Dorsolateral prefrontal cortex (tissue), 122 donors: ENCODE measurements at places on chromosomes 5 and 9.

- no peak for DNase-seq
Measured at GRCh38 chr5:59067956-59068656, 485.2 kb downstream of the RAB3C start.

- DNase-seq: no peak
Measured at GRCh38 chr5:178249191-178249989, 16.8 kb upstream of the PHYKPL start.

GRCh38 chr5:41960481-41960880 is 35.4 kb downstream of the FBXO4 start:
- DNase-seq: no peak

DNA sequence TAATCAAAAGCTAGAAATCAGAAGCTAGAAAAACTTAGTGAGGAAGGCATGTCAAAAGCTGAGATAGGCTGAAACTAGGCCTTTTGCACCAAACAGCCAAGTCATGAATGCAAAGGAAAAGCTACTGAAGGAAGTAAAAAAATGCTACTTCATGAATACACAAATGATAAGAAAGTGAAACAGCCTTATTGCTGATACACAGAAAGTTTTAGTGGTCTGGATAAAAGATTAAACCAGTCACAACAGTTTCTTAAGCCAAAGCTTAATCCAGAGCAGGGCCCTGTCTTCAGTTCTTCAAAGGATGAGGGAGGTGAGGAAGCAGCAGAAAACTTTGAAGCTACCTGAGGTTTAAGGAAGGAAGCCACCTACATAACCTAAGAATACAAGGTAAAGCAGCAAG is 102.5 kb upstream of the SH3GL2 start:
- no peak for DNase-seq

DNA sequence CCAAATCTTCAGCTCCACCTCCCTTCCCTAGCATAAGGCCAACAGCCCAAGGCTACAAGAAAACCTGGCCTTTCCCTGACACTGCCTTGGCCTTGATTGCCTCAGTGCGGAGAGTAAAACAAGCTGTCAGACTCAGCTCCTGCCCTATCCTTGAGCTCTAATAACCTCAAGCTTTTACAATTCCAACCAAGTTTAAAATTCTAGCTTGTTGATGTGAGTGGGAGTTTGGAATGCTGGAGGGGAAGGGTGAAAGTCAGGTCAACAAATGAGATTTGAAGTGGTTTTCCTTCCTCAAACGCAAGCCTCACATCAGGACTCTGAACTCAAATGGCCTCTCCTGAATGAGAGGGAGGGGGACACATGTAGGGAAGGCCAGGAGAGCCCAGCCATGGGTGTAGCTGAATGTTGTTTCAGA is 197.0 kb upstream of the VLDLR start:
- no peak for DNase-seq

- DNase-seq: no peak
Measured at GRCh38 chr5:120533581-120533980, 69.5 kb downstream of the PRR16 start.

- no peak for DNase-seq
Measured at GRCh38 chr9:128771094-128771721, 519 bp downstream of the ZER1 start.

GRCh38 chr9:26773056-26773455 is 119.5 kb downstream of the CAAP1 start:
- DNase-seq: no peak

GRCh38 chr9:108836319-108836718 is 19.5 kb downstream of the ACTL7B start:
- DNase-seq: no peak

GRCh38 chr9:91120200-91120599 is 241.5 kb downstream of the AUH start:
- DNase-seq: no peak

GRCh38 chr9:123669346-123669745 is 260.6 kb downstream of the DENND1A start:
- no peak for DNase-seq

DNA sequence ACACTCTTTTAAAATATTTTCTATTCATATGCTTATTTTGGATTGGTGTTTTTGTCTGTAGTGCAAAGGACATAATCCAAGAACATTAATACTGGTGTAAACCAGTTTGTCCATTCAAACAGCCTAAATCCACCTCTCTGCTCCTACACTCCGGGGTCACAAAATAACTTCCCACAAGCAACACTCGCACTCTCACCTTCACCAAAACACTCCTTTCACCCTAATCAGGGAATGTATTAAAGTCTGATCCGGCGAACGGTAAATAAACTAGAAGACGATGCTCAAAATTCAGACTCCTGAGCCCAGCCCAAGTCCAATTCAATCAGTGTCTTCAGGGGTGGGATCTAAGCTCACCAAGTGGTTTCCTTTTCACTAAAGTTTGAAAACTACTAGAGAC is 649 bp downstream of the AP3B1 start:
- DNase-seq: no peak

DNA sequence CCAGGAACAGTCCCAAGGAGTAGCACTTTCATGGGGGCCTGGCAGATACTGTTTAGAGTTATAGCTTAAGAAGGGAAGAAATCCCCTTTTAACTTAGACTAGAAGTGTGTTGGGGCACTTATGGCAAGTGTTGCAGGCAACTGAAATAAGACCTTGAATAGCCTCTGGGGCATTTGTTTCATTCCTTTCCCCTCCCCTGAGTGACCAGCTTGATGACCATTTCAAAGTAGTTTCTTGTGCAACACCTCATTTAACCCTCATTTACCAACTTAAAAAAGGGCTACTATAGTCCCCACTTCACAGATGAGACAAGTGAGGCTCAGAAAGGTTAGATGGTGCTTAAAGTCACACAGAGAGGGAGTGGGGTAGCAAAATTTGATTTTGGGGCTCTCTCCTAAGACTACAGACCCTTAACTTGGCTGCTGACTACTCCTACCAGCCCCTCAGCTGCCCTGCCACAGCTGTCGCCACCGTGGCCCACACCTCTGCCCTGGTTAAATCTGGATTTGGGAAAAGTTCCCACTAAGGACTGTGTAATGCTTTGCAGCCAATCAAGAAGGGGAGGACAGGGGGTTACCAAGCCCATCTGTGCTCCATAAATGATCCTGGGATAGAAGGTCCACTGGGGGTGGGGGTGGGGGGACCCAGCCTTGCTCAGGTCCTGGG is 5.5 kb downstream of the PDLIM4 start:
- no peak for DNase-seq

GRCh38 chr5:179355976-179356974 is 11.0 kb upstream of the ADAMTS2 start:
- DNase-seq: no peak

GRCh38 chr9:131429121-131430012 is 35.5 kb downstream of the PRRC2B start:
- DNase-seq: no peak

DNA sequence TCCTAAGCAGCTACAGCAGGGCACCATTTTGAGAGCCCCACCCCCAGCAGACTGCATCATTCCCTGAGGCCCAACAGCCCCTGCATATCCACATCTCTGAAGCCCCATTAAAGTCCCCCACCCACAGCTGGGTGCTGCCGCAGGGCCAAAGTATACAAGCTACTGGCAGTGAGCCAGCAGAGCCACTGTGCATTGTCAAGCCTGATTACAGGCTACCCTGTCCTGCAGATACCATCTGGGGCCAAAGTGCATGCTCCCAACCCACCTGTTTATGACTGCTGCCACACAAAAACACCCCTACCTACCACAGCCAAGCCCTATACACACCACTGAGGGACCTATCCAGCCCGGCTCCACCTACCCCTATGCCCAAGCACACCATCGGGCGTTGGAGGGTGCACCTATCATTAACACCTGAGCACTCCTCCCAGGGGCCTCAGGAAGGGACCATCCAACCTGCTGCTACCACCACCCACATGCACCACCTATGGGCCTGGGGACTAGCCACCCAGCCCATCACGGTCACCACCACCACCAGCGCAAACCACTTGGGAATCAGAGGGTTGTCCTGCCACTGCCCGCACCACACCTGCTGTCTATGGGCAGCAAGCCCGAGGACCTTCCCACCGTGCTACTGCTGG is 105.0 kb downstream of the PLPP1 start:
- no peak for DNase-seq

- DNase-seq: no peak
Measured at GRCh38 chr5:125059255-125060002, 313.0 kb upstream of the ZNF608 start.

- no peak for DNase-seq
Measured at GRCh38 chr9:104915753-104916152, 12.2 kb downstream of the ABCA1 start.

DNA sequence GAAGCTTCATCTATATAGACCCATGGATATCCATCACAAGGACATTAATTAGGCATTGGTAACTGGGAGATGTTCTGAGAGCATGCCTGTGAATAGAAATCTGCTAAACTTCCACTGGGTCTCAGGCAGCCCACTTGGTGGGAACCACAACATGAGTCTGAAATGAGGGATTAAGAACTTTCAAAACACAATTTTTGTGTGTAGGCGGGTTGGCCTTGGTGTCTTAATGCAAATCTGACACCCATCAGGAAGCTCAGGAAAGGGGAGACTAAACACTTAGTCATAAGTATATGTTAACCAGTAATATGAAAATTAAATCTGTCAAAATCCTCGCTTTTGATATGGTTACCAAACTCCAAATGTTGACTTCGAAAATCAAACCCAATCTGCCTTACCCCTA is 113.2 kb downstream of the FANCC start:
- no peak for DNase-seq

DNA sequence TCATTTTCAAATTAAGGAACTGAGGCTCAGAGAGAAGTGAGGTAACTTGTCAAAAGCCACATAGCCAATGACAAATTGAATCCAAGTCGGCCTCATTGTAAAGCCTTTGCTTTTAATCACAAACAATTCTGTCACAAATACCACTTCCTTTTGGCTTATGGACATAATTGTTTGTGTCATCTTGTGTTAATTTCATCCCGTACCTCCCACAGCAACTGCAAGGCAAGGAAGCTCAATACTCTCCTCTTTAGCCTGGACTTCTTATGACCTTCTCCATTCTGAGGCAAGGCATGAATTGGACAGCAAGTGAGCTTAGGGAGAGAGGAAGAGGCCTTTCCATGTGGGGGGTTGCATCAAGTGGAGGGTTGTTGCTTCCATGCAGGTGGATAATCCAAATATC is 62.2 kb upstream of the SLC2A8 start:
- DNase-seq: no peak

DNA sequence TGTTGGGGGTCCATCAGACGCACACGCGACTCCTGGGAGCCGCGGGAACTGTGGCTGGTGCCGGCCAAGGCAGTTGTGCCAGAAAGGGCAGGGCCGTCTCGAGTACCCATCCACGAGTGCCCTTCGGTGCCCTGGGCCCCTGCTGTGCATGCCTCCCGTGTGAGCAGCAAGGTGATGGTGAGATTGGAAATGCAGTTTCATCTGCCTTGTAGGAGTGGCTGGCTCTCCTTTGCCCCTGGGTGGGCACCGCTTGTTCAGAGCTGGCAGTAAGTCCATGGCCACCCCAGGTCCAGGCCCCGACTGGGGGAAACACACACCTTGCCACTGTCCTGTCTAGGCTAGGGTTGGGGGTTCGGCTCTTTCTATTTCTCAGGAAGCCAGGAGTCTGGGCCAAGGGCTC is 5.7 kb downstream of the NKD2 start:
- no peak for DNase-seq

- DNase-seq: no peak
Measured at GRCh38 chr9:95181226-95181818, 136.2 kb downstream of the FANCC start.

DNA sequence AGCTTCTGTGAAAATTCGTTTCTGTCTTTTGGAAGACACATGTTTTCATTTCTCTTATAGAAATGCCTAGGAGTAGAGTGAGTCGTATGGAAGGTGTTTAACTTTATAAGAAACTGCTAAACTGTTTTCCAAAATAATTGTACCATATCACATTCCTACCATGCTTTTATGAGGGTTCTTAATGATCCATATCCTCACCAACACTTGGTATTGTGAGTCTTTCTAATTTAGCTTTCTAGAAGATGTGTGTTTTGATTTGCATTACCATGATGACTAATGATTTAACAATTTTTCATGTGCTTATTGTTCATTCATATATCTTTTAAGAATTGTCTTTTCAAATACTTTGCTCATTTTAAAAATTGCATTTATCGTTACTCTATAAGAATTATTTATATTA is 223.6 kb downstream of the COMMD10 start:
- DNase-seq: no peak

DNA sequence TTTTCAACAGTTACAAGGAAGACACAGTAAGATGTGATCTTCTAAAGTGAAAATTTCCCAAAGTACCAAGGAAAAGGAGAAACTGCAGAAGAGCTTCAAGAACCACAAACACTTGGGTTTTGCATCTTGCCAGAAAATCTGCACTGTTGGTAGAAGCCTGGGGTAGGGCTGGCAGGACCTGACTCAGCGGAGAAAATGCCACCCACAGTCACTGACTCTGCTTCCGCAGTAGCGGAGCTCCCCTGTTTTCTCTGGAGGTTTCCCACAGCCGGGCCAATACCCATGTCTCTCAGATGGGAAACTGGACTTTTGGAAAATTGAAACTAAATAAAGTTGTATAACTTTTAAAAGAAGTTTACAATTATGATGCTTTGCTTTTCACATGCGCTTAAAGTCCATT is 104.2 kb downstream of the MEF2C start:
- DNase-seq: peak; percentile 59

DNA sequence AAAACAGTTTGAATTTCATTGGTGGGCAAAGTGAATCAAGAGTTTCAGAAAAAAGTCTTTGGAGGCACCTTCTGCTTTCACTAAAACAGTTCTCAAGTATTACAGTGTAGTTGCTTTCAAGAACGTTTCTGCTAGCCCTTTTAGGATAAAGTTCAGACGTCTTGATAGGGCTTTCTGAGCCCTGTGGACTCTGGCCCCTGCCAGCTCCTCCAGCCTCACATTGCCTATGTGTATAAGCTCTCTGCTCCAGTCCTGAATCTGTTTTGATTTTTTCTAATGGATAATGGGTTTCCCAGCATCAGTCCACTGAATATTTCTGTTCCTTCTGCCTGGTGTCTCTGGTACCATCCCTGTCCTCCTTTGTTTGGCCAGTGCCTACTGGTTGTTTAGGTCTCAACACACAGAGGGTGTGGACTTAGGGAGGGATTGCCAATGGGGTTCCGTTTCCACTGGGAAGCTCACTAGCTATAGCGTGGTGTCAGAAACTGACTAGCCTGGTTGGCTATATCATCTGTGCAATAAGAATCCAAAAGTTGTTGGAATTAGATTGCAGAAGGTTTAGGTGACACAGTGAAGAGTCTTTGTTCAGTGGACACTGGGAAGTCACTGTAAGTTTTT is 26.4 kb downstream of the ARHGAP26 start:
- DNase-seq: no peak

DNA sequence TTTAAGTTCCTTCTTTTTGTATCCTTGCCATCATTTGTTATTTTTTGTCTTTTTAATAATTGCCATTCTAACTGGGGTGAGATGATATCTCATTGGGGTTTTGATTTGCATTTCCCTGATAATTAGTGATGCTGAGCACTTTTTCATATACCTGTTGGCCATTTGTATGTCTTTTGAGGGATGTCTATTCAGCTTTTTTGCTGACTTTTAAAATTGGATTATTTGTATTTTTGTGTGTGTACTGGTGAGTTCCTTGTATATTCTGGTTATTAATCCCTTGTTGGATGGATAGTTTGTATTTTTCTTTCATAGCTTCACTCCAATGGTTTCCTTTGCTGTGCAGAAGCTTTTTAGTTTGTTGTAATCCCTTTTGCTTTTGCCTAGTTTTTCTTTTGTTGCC is 19.1 kb downstream of the RCL1 start:
- no peak for DNase-seq
